CD4-positive, alpha-beta T cell treated with Interferon alpha-2 for 1 hour (primary cell): ENCODE measurements at places on chromosomes 3 and 15.
A peak's percentile ranks its signal among the peaks of the same experiment; 100 is the strongest.

DNA sequence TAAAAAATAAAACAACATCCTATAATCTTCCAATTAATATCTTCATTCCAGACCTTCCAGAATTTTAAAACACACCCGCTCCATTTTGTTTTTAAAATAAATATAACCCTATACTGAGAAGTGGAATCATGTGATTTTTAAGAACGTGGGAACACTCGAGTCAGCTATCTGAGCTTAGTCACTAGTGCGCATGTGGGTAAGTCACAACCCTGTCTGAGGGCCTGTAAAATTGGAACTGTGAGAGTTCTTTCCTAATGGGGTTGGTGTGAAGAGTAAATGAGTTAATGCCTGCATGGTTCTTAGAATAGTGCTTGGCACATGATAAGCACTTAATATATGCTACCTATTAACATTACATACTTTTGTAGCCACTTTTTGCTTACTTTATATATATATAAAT is 19.9 kb upstream of the POLR2M start:
- no peak for DNase-seq

DNA sequence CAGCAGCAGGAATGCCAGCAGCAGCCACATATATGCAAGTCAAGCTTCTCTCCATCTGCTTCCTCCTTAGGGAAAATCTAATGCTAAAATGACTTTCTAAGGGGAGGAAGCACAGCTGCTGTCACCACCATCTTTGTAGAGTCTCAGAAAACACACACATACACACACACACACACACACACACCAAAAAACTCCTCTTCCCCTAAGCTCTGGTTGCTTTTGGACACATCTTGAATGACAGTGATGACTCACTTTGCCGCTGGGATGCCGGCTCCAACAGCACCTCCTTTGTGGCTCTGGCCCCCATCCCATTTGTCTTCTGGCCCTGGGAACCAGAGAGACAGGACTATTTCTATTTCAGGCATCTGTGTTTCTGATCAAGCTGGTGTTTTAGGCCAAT is 124.8 kb upstream of the GOLIM4 start:
- DNase-seq: no peak

- DNase-seq: peak; percentile 24
These were observed 8.4 kb upstream of the LEKR1 start for GRCh38 chr3:156817646-156818272.

GRCh38 chr15:95758451-95758850 is 572.0 kb upstream of the NR2F2 start:
- no peak for DNase-seq

- no peak for DNase-seq
These were observed 33.6 kb downstream of the HMG20A start for GRCh38 chr15:77454265-77454664.

DNA sequence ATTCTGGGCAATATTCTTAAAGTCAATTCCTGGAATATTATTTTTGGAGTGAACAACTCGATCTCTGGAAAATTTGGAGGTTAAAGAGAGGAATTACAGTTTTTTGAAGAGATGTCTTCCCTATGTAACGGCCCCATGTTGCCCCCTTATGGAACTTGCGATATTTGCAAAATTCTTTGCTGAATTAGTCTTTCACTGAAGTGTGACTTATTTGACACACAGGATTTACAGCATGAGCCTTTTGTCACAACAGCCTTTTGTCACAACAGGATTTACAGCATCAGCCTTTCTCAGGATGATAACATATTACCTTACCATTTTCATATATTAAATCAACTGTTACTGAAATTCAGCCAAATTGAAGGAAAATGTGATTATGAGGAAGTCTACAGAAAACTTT is 37.8 kb upstream of the SPTSSB start:
- DNase-seq: peak; percentile 61

GRCh38 chr3:134111616-134112015 is 81.9 kb upstream of the SLCO2A1 start:
- no peak for DNase-seq

DNA sequence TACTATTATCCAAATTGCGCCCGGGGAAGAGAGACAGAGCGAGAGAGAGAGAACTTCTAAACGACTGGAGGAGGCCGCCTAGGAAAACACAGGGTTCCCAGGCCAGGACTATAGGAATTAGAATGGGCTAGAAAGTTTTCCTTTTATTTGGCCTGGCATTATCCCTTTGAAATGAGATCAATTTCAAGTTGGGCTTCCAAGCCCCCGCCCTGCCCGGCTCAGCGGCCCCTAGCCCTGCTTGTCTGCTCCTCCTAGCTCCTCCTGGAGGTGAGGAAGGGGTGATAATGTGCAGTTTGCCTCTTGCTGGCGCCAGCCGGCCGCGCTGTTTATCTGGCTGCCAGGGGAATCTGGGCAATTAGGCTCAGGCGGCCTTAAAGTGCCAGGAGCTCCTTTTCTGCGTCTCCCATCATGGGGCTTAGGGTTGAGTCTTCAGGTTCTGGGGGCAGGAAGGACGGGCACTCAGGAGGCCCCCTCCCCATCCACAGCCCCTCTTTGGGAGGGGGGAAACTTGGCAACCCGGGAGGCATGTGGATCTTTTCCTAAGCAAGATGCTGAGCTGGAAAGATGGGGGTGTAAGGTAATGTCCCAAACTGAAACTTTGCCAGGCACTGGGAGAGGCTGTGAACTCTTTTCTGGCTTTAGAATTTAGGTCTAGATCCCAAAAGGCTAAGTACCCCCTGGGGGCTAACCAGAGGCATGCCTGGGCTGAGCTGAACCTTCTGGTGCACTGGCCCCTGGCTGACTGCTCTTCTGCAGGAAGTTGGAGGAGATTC is 5.5 kb downstream of the SMAD6 start:
- no peak for DNase-seq

GRCh38 chr3:54760201-54760600 is 167.7 kb downstream of the LRTM1 start:
- no peak for DNase-seq

DNA sequence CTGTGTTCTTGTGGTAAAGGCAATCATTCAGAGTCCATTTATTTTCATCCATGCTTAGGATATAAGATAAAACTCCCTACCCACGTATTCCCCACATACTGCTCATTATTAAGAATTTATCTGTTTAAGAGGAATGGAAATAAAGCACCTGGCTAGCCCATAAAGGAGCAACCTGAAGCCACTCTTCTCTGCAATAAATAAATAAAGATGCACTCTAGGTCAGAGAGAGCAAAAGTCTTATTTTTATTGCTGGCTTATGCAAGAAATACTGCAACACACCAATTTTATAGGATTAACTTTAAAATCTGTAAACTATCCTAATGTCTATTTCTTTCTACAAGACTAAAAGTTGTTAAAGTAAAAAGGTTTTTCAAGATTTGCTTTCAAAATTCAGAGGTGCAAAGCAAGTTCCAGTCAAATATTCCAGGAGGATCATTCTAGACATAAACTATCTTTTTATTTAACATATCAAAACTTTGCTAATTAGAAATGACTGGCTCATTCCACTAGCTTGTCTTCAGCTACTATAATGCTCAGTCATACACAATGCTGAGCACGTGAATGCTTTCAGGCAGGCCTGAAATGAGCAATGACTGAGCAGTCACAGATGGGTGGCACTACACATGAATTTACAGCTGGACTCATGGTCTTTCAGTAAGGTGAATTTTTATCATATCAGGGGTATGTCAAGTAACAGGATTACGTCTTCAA is 7.1 kb downstream of the TJP1 start:
- DNase-seq: no peak

DNA sequence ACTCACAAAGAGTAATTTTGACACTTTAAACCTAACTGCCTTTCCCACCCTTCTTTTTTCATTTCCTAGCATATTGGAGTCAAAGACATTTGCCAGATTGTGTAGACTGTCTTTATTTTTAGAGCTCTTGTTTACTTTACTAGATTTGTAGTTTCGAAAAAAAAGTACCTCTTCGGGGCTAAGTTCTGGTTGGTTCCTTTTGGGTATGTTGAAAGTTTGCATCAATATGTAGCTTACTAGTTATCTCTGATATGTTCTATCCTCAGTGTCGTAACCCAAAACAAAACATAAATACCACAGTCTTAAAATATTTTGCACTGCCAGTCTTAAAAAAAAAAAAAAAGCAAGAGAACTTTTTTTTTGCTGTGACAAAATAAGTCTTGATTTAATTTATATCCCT is 52.2 kb downstream of the REC114 start:
- no peak for DNase-seq

GRCh38 chr3:59101231-59101736 is 51.5 kb upstream of the CFAP20DC start:
- DNase-seq: no peak

DNA sequence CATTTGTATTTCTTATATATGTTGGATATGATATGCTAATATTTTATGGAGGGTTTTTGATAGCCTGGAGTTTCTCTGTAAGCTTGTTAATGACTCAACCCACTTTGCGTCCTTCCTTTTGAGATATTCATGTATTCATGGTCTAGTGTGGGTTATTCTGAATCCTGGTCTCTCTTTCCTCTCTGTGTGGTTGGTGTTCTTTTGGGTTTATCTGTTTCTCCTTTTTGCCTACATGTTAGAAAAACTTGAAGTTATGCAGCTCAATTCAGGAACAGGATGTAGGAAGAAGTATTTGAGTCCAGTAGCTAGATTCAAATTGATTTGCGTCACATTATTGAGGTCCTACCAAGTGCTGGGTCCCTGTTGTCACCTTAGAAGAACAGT is 28.1 kb downstream of the CMTM7 start:
- DNase-seq: no peak

- DNase-seq: no peak
These were observed 1.9 kb downstream of the SPTBN5 start for GRCh38 chr15:41891946-41892345.

- DNase-seq: no peak
These were observed 1060.2 kb downstream of the ROBO1 start for GRCh38 chr3:78707609-78708008.

DNA sequence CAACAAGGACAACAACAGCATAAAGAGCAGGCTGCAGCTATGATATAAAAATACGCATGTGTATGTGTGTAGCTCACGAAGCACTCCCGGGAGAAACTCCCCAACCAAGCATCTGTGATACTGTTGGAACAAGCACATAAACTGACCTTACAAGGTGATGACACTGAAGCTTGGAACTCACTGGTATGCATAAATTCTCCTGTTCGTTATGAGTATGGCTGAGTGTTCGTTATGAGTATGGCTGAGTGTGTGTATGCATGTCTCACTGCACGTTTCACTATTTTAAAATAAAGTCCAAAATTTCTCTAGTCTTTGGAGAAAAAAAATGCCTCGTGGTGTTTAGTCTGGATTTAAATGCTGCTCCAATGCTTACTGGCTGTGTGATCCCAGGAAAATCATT is 256.8 kb downstream of the RORA start:
- DNase-seq: no peak

- DNase-seq: no peak
These were observed 180.5 kb downstream of the RSL24D1 start for GRCh38 chr15:55016225-55016624.

DNA sequence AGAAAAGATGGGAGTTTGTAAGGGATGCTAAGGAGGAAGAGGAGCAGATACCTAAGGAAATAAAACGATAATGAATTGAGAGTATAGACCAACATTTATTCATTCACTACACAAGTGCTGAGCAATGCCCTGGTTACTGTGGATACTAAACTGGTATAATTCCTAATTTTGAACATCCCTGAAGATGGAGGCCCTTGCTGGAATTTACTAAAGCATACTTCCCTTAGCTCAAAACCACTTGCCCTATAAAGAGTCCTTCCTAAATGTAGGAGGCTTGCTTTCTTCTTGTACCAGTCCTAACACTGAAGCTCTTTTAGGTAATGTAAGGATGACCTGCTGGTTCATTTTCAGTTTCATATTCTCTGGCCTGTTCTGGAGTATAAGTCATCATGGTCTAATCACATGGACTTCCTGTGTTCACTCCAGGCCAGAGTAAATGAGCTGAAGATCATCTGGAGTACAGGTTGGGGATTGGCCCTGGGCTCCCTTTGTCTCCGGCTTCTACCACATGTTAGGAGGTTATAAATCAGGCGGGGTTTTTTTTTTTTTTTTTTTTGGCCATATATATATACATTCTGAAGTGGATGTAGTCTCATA is 40.1 kb upstream of the MTMR10 start:
- no peak for DNase-seq

DNA sequence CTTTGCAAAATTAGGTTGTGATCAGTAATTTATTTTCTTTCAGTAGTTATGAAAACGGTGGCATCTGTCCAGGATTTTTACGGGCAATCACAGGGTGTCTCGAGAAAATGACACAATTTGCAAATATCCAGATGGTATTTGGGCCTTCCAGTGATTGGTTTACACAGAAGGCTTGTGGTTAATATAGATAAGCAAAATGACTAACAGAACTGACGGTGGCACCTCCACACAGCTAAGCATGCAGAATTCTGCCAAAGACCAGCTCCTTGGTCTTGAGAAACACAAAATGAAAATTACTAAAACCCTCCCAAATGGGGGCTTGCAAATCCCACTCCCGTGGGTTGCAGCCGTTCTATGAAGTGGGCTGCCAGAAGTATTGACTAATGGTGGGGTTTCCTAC is 5.5 kb downstream of the ARHGEF3 start:
- DNase-seq: peak; percentile 12

GRCh38 chr15:82103468-82103867 is 57.6 kb upstream of the MEX3B start:
- DNase-seq: no peak

DNA sequence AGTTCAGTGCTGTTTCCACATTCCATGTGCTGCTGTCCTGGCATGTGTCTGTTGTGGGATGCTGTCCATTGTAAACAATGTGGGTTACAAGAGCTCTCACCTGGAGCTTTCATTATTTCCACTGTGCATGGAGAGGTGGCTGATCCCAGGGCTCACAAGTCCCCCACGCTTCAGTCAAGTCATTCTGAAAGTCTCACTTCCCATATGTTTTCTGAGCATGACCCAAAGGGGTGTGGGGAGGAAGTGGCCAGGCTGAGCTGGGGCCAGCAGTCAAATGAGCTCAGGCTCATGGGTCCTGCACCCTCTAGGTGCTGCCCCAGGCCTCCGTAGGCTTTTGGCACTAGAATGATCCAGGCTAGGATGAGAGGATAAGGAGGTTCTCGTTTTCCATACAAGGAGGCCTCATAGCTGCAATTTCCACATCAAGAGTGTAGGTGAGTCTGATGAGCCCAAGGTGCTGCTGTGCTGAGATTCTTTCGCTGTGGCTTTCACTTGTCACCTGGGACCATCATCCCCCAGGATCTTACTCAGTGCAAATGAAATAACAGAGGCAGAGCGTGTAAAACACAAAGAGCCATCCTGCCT is 22.0 kb downstream of the STARD5 start:
- DNase-seq: peak; percentile 59

DNA sequence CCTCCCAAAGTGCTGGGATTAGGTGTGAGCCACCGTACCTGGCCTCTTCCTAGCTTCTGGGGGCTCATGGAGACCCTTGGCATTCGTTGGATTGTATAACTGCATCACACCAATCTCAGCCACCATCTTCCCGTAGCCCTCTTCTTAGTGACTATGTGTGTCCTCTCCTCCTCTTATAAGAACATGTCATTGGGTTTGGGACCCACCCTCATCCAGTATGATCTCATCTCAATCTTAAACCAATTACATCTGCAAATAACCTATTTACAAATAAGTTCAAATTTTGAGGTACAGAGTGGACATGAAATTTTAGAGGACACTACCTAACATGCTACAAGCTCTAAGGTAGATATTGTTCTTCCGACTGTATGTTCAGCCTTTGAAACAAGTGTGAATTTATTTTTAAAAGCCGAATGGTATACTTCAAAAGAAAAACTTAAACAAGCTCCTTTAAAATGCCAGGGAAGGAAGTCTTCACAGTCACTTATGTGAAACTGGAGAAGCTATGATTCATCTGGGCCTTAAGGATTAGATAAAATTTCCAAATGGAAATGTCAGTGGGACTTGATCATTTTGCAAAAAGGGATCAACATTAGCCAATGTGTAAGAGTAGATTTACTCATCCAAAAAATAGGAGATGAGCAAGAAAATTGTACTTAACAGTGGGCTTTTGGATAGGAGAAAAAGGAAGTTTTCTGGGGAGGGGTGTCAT is 225.7 kb downstream of the MEX3B start:
- no peak for DNase-seq
